Activated naive CD8-positive, alpha-beta T cell treated with anti-CD3 and anti-CD28 coated beads, Interleukin-2, amount 50 U/mL, for 24 hours (primary cell): ENCODE measurements at places on chromosomes 2 and 18.

DNA sequence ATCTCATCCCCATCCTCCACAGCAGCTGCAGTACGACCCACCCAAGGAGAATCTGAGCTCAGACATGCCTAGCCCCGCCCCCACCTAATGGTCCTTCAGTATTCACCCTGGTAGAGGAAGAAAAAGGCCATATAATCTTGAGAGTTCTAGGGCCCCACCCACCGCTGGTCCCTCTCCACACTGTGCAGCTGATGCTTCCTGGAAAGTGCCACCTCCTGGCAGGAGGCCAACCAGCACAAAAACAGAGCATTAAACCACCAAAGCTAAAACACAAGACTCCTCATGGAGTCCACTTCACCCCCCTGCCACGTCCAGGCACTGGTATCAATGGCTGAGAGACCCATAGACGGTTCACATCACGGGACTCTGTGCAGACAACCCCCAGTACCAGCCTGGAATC lies 40.7 kb downstream of the MC4R start:
- DNase-seq: no peak

DNA sequence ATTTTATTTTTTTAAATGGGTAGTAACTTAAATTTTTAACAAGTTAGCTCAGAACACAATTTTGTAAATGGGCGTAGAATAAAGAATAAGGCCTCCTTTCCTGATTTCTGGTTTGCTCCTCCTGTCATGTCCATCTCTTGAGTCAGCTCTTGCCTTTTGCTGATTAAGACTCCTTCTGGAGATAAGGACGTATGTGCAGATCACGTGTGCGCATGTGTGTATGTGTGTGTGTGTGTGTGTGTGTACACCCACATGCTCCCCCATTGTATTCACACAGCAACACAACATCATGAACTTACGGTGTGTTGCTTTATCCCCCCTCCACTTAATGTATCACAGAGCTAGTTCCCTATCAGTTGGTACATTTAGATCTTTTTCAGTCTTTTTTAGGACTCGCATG lies 182.9 kb downstream of the PRKCE start:
- no peak for DNase-seq

DNA sequence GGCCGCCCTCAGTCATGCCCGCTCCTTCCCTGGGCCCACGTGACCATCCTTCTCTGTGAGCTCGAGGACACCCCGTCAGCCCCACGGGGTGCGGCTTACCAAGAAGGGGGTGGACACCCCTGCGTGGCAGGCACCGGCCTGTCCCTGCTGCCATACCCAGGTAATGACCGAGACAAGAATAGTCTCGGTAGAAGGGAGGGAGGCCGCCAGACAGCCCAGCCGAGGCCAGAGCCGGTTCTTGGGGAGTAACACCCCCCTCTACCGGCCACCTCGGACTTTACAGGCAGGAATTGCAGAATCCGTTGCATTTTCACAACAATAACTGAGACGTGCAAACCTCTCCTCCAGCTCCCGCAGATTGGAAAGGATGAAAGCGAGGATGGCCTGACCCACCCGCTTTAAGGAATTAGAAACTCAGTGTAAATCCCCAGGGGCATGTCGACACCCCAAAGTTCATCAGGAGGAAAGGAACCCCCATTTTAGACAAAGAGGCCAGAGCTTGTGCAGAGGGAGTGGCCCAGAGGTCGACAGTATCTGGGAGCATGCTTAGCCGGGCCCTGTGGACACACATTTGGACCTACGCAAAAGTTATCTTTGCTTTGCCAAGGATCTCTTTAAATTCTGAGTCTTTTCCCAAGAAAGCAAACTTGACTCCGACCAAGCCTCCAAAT lies 60.1 kb upstream of the GLI2 start:
- peak; percentile 51 for DNase-seq

GRCh38 chr2:160469164-160469563 lies 24.4 kb downstream of the RBMS1 start:
- no peak for DNase-seq

- DNase-seq: no peak
These were observed 258.2 kb upstream of the SP5 start for GRCh38 chr2:170456914-170457313.

GRCh38 chr2:17520761-17521160 lies 2.5 kb upstream of the RAD51AP2 start:
- no peak for DNase-seq
